Neural crest cell (in vitro differentiated cells): ENCODE measurements at places on chromosomes 5 and 9.
A peak's percentile ranks its signal among the peaks of the same experiment; 100 is the strongest.

DNA sequence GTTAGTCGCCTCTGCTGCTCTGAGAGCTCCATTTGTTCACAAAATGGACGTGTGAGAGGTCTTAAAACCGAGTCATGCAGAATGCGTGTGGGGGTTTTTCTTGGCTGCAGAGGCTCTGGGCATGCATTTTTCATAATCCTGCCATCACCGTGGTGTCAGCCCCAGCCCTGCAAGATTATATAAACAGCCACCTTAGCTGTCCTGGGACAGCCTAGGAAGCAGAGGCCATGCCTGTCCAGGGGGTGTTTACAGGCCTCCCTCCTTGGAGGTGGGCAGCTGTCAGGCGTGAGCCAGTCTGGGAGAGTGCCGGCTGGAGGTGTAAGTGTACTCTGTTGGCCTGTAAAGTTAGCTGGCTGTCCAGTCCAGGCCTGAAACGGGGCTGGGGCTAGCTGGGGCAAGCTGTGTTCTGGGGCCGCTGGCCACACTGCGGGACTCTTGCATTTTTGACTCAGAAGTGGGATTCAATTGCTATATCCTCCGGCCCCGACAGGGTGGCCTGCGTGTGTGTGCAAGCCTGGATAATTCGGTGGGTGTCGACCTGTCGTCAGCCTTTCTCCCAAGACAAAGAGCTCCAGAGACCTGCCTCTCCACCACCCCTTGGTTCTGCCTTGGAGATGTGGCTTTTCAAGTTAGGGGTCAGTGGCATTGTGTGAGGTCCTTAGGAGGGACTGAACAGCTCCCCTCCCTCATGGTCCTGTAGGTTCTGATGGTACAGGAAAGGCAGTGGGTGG, 2.4 kb downstream of the WNK2 start:
- no peak for DNase-seq

DNA sequence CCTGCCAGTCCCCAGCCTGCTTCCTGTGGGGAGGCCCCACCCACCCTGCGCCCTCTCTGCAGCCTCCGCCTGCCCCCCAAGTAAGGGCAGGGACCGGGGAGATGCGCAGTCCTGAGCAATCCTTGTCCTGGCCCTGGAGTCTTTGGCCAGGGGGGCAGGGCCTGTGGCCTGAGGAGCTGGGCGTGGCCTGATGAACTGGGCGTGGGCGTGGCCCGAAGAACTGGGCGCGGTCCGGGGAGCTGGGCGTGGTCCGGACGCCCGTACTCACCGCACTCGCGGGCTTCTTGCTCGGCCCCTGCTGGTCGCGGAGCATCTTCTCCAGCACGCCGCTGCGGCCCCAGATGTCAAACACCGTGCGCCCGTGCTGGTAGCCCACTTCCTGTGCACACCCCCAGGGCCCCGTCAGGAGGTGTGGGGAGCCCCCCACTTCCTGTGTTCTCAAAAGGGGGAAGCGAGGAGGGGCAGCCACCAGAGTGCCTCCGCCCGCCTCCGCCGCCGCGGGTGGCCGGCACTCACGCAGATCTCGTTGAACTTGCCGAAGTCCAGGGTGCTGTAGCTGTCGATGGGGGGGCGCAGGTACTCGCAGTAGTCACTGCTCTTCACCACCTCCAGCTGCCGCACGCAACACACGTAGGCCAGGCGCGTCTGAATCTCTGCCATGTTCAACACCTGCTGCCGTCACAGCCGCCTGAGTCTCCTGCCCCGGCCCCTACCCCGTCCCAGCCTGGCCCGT, 2.7 kb upstream of the NSMF start:
- peak; percentile 71 for DNase-seq

DNA sequence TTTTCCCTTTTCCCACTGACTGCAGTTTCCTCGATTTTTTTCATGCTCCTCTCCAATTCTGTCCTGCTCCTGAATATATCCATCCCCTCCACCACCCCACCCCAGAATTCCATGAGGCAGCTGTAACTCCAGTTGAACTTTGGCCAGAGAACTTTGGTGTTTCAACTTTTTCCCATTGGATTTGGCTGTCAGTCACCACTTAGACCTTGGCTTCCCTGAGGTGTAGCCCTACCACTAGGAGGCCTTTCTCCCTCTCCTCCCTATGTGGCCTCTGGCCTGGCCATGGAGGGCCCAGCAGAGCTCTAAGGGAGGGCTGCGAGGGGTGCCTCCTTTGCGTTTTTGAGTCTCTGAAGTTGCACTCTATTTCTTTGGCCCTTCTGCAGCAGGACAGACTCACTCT, 261.3 kb downstream of the PIK3R1 start:
- DNase-seq: no peak

DNA sequence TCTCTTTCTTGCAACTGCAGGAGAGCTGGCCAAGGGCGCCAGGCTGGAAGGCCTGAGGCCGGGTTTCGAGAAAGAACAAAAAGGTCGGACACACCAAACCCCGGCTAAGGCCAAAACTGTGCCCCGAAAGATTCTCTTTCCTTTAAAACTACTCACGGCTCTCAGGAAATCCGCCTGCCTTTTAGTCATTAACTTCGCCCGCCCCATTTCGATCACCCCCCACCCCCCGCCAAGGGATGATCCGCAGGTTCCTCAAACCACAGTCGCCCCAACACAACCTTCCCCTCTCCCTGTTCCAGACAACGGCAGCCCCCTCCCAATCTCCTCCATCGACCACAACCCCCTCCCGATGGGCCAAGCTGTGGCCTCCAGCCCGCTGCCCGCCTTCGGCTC, 536 bp downstream of the FEM1C start:
- peak; percentile 11 for DNase-seq
